ENCODE measurements at places on chromosomes 5 and 9.
A peak's percentile ranks its signal among the peaks of the same experiment; 100 is the strongest.

- DNase-seq = peak; percentile 34
Measured at GRCh38 chr9:121233906-121234831, 32.5 kb upstream of the RAB14 start.

GRCh38 chr5:127386557-127386956 is 96.0 kb downstream of the MEGF10 start:
- peak; percentile 69 for DNase-seq

DNA sequence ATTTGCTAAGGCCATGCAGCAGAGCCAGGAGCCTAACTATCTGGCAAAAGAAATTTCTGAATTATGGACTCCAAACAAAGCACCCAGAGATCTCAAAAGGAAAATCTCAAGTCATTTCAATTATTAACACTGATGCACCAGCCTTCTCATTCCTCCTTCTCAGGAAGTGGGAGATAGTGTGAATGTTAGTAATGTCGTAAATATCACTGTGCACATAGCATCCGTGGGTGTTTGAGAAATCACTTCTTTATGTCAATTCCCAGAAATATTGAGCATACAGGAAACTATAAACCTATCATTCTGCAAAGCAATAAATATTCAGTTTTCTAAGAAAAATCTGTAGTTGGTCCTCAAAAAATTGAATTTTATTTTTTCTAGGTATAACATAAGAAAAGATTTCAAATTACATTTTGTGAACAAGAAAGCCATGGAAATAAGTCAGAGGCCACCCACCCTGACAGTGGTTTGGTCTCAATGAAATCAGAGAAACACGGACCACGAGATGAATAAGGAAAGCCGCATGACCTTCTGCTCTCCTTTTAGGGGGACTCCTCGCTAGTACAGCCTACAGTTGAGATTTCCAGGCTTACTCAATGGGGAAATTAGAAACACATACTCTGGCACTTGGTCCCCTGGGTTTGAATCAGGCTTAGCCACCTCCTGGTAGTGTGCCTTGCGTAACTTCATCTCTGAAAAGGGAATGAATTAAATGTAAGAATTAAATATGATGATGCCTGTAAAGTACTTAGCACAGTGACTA is 120.6 kb downstream of the DIRAS2 start:
- DNase-seq = no peak

DNA sequence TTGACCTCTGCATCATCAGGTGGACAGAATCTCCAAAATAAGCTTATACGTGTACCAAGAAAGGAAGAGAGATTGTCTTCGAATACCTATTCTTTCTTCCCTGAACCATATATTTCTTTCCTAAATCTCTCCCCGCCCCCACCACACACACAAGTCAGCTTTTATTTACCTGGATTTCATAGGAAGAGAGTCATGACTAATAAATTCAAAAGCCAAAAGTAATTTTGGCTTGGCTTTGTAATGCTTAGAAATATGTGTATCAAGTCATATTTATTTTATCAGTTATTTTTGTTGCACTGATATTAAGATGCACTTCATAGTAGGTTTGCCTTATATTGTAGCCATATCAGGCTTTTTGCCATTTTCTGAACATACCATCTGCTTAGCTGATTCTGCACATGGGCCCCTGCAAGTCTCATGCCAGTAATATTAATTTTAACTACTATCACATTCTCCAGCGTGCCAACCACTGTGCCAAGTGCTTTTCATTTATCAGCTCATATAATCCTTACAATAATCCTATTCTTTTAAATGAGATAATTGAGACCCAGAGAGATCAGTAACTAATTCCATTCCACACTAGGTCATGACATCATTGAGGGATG is 1405.3 kb upstream of the NUDT12 start:
- DNase-seq = no peak

DNA sequence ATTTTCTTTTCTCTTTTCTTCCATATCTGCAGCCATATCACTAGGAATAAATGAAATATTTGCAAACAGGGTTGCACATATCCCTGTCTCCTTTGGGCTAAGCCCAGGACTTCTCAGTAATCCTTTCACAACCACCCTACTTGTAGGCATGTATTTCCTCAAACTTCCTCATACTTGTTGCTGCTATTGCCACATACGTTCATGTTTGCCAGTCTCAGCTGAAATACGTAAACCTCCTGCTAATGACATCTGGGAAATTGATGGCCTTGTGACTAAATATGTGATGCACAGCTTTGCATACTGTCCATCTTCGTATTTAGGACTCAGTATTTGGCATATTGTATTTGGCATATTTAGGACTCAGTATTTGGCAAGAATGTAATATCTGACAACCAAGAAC is 224.6 kb downstream of the PLK2 start:
- DNase-seq = no peak

DNA sequence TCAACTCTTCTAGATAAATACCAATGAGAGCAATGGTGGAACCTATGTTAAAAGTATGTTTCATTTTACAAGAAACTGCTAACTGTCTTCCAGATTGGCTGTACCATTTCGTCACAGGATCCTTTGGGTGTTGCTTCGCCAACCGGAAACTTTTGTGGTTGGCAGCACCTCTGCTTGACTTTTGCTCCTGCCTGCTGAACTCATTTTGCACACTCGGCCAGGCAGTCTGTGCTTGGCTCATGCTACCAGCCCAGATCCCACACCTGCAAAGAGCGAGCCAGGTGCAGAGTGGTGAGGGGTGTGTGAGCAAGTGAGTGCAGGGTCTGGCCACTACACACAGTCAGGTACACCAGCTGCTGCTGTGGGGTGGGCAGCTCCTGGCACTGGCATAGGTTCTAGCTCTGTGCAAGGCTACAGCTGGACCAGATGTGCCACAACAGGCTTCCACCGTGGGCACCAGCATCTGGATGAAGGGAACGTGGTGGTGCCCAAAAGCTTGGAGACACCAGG is 422.3 kb downstream of the PRR16 start:
- DNase-seq = no peak

GRCh38 chr9:101073122-101073521 is 44.6 kb downstream of the PLPPR1 start:
- no peak for DNase-seq

DNA sequence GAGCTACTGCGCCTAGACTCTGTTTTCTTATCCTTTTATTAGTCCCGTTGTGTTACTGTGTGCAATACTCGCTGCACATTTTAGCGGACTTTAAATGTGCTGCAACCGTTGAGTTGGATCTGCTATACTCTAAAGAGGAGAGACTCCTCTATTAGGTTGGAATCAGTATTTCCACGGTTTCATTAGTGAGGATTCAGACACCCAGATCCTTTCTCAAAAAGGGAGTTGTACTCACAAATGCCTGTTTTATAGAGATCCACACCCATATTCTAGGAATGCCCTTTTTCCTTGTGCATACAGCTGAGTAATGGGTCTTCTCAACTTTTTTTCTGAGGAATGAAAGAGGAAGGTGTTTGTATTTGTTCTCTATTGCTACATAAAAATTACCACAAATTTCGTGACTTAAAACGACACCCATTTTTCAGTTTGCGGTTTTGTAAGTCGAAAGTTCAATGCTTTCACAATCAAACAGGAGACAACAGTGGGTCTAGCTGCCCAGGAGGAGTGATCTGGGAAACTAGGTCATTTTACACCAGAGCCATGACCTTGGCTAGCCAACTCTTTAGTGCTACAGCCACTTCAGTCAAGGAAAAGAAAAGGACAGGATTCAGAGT is 52.8 kb upstream of the SLC44A1 start:
- DNase-seq = peak; percentile 77

- DNase-seq = no peak
Measured at GRCh38 chr9:9412241-9412640, 1200.6 kb downstream of the PTPRD start.

GRCh38 chr9:113376634-113377567 is at the start of gene HDHD3:
HDHD3 (minus strand) TSS chr9:113376986; CDS start chr9:113374354, 2,632 bp downstream.
- peak; percentile 50 for DNase-seq

GRCh38 chr9:18786196-18786595 is 246.8 kb downstream of the SAXO1 start:
- no peak for DNase-seq

DNA sequence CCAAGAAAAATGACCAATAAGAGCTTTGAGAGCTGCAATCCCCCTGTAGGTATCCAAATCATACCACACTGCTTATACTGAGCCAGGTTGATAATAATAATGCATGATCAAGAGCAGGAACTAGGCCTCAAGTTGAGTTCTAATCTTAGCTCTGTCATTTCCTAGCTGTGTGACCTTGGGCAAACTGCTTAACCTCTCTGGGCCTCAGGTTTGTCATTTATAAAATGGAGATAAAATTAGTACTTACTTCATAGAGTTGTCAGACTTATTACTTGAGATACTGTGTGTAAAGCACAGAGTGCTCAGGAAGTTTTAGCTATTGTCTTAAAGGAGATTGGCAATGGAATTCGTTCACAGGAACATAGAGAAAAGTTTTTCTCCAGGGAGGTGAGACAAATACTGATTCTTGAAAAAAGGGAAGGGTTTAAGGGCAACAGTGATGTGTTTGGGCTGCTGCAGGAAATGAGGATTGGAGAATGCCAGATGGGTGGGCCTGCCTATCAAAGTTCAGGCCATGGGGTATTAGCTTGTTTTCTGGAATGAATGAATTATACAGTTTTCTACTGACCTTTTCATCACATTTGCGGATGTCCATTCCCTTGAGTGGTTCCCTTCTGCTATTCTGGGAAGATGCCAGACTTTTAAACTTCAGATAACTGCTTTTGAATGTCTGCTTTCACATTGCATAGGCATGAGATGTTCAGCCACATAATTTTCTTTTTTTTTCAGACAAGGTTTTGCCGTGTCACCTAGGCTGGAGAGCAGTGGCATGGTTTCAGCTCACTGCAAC is 10.2 kb upstream of the ATP6V0E1 start:
- peak; percentile 75 for DNase-seq

GRCh38 chr9:7976167-7976755 is 176.7 kb upstream of the DMAC1 start:
- DNase-seq = peak; percentile 2

DNA sequence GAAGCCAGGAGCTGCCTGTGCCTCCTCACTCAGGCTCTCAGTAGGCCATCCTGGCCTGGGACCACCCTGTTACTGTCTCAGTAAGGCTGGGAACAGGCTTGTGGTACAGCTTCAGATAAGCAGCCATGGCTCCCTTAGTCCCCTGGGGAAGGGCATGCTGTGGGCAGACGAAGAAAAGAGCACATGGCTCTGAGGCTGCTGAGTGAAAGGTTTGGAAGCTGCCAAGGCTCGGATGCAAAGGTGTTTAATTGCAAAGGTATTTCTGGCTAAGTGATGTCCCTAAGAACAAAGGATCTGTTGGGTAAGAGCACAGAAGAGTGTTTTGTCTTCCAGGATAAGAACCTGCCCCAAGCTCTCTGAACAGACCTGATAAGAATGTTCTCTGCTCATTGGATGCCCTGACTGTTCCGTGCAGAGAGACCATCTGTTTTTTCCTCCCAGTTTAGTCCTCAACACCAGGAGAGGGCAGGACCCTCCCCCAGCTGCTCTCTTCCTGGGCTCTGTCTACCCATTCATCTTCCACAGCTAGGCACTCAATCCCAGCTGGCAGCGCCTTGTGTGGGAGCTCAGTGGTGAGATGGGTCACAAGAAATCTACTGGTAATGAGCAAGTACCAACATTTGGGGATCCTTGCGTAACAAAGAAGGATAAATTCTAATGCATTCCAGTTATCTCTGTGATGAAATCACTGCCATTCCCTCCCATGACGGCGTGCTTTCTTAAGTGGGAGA is 17.7 kb downstream of the ANGPTL2 start:
- no peak for DNase-seq

GRCh38 chr5:96256795-96257470 is 176.1 kb downstream of the PCSK1 start:
- DNase-seq = peak; percentile 96

- DNase-seq = no peak
Measured at GRCh38 chr9:22840641-22841040, 394.0 kb downstream of the DMRTA1 start.

DNA sequence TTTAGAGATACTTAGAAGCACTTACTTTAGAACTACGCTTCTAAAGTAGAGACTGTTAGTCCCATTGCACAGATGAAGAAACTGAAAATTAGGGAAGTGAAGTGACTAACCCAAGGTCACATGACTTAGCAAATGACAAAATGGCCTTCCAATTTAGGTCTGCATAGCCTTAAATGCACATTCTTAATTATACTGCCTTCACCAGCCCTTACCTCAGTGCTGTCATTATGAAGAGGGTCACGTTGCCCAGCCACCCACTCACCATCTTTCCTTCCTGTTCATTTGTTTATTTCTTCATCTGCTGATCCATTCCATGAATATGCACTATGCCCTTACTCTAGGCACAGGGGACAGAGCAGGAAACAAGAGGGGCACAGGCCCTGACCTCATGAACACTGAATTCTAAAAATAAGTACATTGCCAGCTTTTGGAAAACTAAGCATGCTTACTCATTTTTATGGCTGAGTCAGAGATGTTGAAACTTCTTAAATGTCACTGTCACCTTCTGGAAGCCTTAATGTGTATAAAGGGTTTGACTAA is 8.6 kb downstream of the HAVCR2 start:
- DNase-seq = peak; percentile 22

- DNase-seq = no peak
Measured at GRCh38 chr9:130054325-130054786, 650 bp downstream of the GPR107 start.

DNA sequence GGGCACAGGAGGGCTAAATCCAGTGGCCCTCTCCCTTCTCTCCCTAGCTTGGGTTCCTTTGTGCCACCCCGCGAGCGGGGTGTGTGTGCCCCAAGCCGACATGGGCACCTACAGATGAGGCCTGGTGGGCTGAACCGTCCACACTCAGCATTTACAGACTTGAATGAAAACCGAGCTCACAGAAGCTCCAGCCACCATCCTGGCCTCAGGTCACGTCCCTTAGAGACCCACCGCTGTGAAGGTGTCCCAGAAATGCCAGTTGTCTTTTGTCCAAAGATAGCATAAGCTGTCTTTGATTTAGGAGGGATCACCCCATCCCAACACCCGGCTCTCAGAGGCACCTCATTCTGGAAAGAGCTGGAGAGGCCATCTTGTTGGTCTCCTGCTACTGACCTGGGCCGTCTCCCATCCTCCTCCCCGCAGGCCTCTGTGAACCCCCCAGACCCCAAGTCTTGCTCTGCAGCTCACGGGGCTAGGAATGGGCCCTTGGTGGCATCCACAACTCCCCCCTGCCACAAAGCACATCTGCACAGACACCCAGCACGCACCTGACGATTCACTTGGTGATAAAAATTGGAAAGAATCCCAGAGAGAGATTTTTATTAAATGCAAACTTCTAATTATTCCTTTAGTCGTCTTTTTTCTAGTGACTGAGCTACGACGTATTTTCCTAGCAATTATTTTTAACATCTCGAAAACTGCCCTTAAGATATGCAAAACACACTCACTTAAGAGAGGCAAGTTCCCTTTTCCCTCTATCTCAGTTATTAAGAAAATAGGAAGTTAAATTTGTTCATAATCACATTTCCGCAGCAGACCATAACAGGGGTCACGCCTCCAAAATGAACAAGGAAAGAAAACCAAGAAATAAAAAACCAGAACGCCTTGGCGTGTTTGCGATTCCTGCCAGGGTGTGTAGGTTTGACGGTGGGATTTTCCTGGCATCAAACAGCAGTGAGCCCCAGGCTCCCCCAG is 80.5 kb upstream of the LMX1B start:
- no peak for DNase-seq

DNA sequence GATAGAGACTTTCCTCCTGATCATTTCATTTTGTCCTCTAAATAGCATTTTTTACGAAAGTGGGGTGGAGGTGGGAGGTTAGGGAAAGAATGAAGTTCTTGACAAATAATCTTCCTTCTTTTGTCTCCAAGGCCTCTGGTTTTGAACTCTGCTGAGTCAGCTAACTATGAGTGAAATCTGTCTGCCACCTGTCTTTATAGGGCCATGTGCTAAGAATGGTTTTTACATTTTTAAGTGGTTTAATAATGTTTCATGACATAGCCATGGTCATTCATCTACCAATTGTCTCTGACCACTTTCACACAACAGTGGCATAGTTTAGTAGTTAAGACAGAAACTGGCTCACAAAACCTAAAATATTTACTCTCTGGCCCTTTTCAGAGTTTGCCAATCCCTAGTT is 7.6 kb downstream of the MAN2A1 start:
- DNase-seq = no peak

Data from astrocyte (in vitro differentiated cells and primary cell).